ENCODE measurements at places on chromosomes 7 and 10.
A peak's percentile ranks its signal among the peaks of the same experiment; 100 is the strongest.

GRCh38 chr7:37925620-37926019 is 5.2 kb downstream of the EPDR1 start:
- DNase-seq: no peak

GRCh38 chr10:30028738-30029030 is 30.7 kb downstream of the JCAD start:
- DNase-seq: no peak

- DNase-seq: no peak
Measured at GRCh38 chr10:122863216-122864193, 15.9 kb downstream of the FAM24B start.

- DNase-seq: peak; percentile 75
Measured at GRCh38 chr10:103653581-103654037, 160.1 kb downstream of the NEURL1 start.

DNA sequence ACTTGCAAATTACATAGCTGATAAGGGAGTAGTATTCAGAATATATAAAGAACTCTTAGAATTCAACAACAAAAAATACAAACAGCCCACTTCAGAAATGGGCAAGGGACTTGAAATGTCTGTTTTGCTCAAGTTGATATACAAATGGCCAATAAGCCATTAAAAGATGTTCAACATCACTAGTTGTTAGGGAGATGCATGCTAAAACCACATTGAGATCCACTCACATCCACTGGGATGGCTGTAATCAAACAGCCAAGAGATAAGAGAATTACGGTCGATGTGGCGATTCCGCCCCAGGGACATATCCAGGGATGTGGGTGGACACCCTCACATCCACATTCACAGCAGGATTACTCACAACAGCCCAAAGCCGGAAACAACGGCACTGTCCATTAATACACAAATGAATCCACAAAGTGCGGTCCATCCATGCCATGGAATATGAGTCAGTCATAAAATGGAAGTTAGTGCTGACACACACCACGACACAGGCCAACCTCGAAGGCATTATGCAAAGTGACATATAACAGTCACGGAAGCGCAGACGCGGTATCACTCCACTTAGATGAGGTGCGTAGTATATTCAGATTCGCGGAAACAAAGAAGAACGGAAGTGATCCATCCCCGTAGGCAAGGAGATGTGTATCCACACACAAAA is 227.8 kb downstream of the DNAJB6 start:
- DNase-seq: no peak

- DNase-seq: no peak
Measured at GRCh38 chr7:140219672-140220524, 43.1 kb upstream of the KDM7A start.

DNA sequence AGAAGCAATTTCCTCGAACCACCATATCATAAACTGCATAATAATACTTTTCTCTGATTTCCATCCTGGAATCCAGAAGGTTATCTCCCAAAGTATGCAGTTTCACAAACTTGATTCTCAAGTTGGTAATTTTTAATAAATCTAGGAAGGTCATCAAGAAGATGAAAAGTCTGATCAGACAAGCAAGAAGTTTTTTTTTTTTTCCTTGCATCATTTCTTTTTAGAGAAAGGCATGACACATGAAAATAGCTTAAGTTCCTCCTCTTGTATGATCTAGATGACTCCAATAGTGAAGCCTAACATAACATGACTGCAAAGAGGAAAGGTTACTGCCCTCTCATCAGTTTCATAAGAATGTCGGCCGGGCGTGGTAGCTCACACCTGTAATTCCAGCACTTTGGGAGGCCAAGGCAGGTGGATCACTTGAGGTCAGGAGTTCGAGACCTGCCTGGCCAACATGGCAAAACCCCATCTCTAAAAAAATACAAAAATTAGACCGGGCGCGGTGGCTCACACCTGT is 22.2 kb downstream of the LAMB1 start:
- no peak for DNase-seq

GRCh38 chr10:84256510-84257342 is 11.9 kb downstream of the RGR start:
- no peak for DNase-seq

- DNase-seq: no peak
Measured at GRCh38 chr10:112360308-112361270, 13.3 kb upstream of the ACSL5 start.

DNA sequence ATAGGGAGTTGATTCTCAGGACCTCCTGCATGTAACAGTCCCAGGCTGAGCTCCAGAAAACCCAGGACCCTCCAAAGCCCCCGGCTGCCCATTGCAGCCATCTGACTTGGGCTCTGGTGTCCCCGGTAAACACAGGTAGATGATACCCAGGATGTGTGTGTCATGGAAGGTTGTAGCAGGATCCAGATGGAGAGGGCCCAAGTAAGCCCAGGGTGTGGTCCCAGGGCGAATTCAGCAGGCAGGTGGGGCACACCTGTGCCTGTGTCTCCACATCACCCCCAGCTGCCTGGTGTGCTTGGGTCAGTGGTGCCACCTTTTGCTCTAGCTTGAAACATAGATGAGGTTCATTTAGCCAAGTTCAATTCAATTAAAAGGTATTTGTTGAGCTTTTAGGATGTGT is 524.1 kb downstream of the GLRX3 start:
- no peak for DNase-seq

DNA sequence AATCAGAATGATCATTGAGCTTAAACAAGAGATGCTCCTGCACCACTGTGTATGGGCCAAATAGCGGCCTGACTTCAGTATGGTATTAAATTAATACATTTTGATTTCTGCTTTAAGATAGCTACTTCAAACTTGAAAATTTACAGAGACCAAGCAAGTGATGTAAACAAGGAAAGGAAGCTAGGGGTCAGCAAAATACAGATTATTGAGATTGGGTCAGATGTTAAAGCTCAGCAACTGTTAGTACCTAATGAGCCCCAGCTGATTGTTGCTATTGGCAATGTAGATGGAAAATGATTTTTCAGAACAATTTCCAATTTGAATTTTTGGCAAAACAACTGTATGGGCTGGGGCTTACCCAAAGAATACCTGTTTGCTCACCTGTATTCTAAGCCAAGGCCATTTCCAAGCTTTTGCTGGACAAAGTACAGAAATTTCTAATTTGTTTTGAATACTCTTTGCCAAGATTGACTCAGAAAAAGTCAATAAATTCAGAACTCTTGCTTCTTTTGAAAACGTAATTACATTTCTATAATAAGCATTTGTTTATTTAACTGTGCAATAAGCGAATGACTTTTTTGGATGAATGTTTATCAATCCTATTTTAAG is 23.0 kb upstream of the DLD start:
- no peak for DNase-seq

- DNase-seq: no peak
Measured at GRCh38 chr7:98329791-98330373, 48.4 kb downstream of the BRI3 start.

DNA sequence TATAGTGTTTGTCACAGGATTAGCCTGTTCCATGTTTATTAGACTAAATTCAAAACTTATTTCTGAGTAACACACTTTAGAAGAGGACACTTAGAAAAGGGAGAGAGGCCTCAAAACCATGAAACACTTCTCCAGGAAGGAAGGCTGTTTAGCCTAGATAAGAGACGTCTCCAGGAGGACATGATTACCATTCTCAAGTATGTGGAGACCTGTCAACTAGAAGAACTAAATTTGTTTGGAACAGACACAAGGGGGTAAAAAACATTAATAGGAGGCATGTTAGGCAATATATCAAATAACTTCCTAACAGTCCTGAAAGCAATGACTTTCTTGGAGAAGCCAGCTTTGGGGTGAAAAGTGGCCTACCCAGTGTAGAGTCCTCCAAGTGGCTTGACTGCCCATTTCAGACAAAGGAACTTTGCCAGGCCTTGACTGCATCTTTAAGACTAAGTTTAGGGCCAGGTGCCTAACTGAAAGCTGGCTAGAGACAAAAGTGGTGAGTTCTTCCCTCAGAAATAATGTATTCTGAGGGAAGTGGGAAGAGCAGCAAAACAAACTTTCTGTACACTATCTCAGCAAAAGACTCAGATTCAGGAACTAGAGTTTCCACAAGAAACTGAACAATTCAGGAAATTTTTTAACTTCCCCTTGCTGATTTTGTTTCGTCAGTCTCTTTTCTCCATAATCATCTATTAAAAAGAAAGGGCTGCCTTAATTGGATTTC is 11.8 kb downstream of the NCOA4 start:
- DNase-seq: no peak

GRCh38 chr10:132526676-132527075 is 10.9 kb upstream of the INPP5A start:
- no peak for DNase-seq

GRCh38 chr7:10156972-10157371 is 816.7 kb upstream of the PHF14 start:
- no peak for DNase-seq

DNA sequence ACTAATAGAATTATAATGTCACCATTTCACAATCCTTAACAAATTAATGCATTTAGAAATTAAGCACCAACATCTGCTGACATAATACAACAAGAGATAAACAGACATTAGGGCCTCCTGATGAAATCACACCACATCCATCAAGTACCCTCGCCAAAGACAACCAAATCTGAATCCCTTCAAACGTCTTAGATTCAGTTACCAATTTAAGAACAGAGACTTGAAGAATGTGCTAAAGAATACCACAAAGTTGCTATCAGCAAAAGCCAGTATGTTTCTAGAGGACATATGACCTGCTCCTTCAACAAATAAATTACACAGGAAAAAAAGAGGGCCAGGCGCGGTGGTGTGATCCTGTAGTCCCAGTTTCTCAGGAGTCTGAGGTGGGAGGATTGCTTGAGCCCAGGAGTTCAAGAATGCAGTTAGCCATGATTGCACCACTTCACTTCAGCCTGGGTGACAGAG is 144.5 kb downstream of the REEP3 start:
- DNase-seq: no peak

DNA sequence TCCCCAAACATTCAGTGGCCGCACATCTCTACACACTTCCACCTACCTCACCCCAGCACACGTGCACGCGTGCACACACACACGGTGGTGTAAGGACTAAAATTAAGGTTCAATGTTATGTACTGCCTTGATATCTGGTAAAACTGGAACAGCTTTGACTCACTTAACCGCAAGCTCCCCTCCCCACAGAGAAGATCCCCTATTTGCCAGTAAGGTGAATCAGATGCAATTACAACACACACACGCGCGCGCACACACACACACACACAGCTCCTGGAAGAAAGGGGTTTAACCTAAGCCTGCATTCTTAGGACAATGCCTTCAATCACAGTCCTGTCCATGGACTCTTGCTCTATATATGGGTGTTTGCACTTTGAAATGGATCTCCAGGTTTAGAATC is 25.5 kb upstream of the VPS41 start:
- DNase-seq: no peak

- no peak for DNase-seq
Measured at GRCh38 chr7:111789870-111790269, 227.6 kb upstream of the IMMP2L start.

DNA sequence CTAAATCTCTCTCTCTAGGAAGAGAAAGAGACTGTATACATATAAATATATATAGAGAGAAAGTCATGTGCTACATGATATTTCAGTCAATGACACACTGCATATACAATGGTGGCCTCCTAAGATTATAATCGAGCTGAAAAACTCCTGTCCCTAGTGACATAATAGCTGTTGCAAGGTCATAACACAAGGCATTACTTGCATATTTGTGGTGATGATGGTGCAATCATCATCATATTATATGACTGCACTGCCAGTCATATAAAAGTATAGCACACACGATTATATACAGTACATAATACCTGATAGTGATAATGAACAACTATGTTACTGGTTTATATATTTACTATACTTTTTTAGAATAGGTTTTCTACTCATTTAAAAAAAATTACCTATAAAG is 316.7 kb downstream of the FGFR2 start:
- no peak for DNase-seq

DNA sequence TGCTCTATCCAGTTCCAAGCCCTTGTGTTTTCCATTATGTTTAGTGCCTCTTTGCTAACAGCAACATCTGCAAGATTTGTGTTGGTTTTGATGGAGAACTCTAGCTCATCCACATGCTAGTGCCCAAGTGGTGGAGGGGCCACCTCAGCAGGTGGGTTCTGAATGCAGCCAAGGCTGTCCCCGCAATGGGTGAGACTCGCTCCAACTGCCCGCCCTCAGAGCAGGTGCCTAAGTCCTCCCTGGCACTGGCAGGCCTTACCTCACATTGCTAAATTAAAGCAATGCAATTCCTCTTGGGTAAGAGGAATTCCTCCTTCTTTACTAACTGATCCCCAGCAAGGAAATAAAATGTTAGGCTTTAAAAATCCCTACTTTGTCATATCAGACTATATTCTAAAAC is 146.8 kb downstream of the ADCY1 start:
- DNase-seq: no peak

DNA sequence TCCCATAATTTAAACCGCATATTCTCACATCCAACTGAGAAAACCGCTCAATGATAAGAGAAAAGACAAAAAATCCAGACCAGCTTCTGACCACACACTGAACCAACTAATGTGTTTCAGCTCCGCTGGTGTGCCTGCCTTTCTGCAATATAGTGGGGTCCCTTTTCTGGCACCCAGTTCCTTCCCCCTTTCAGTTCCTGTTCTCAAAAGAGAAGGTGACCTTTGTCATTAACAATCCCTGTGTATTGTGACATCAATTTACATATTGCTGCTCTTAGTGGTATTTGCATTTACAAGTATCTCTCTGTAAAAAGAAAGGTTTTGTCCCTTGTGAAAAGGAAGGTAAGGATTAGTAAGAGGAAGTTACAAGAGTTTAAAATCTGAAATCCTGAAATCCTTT is 1.4 kb downstream of the PPP1R17 start:
- DNase-seq: no peak

GRCh38 chr10:4931587-4931986 is 31.6 kb upstream of the AKR1C1 start:
- no peak for DNase-seq

GRCh38 chr7:87806150-87806549 is 70.0 kb downstream of the SLC25A40 start:
- no peak for DNase-seq

- peak; percentile 99 for DNase-seq
Measured at GRCh38 chr7:82257118-82257695, 186.4 kb downstream of the CACNA2D1 start.
